Dorsolateral prefrontal cortex (tissue), 122 donors: ENCODE measurements at places on chromosomes 2 and 18.

- DNase-seq, result no peak
Measured at GRCh38 chr2:96218508-96219131, 10.0 kb upstream of the STARD7 start.

- DNase-seq, result no peak
Measured at GRCh38 chr18:2430191-2430590, 141.1 kb downstream of the METTL4 start.

GRCh38 chr2:43228321-43228751, 1.9 kb upstream of the ZFP36L2 start:
- no peak for DNase-seq

DNA sequence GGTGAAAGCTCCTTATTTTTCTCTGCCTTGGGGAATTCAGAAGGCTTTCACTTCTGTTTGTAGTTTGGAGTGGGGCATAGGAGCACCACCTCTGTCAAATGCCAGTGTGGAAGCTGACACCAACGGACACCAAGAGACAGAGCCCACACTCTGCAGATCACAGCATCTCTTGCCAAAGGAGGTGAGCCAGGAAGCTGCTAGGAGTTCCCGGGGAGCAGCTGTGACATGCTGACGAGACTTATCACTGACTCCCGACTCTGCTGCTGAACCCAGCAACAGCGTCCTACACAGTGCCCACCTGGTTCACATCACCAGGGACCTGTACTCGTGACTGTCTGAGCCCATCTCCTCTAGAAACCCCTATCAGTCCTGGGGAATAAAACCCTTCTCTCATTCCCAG, 8.1 kb downstream of the TEX51 start:
- DNase-seq, result no peak

GRCh38 chr2:165660361-165660760, 133.7 kb downstream of the GALNT3 start:
- DNase-seq, result no peak

GRCh38 chr2:62180975-62181374, 14.9 kb upstream of the B3GNT2 start:
- no peak for DNase-seq

- no peak for DNase-seq
Measured at GRCh38 chr2:171557363-171557762, 35.1 kb downstream of the CYBRD1 start.

- no peak for DNase-seq
Measured at GRCh38 chr2:144456680-144457079, 63.2 kb downstream of the ZEB2 start.

GRCh38 chr2:126846241-126846640, 52.4 kb upstream of the TEX51 start:
- no peak for DNase-seq

GRCh38 chr2:101368376-101368775, 18.9 kb downstream of the CREG2 start:
- no peak for DNase-seq

DNA sequence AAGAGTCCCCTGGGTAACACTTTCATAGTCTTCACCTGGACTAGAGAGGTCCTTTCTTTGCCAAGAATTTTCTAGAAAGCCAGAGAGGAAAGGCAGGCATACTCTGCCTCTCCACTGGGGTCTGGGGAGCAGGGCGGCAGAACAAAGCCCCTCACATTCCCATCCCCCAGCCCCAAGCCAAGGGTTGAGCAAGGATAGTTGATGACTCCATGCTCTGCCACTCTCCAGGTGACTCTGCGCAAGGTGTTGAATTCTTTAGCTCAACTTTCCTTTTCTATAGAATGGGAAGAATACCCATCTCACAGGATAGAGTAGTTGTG, 2.9 kb upstream of the GDF7 start:
- no peak for DNase-seq

GRCh38 chr2:166140475-166140874, 12.7 kb upstream of the SCN1A start:
- no peak for DNase-seq

- DNase-seq, result peak; percentile 45
Measured at GRCh38 chr18:50559752-50560680, at the start of gene MAPK4. MAPK4 (plus strand) TSS chr18:50560087; CDS start chr18:50663959, 103,872 bp downstream.

GRCh38 chr2:15756882-15757819, 165.5 kb downstream of the DDX1 start:
- no peak for DNase-seq

DNA sequence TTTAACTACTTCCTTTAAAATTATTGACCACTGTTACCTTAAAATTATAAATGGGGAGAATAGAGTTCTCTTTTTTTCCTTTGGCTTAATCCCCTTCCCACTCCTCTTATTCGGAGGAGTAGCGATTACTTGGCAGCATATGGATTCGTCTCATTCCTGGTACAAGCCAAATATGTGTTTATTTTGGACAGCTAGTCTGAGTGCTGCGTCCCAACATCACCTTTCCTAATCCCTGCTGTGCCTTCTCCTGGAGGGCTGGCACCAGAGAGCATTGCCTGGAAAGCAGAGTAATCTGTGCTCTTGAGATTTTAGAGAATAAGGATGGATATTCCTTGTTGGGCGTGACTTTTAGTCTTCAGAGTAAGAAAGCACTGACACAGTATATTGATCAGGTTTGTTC, 185.6 kb downstream of the AGAP1 start:
- peak; percentile 10 for DNase-seq

DNA sequence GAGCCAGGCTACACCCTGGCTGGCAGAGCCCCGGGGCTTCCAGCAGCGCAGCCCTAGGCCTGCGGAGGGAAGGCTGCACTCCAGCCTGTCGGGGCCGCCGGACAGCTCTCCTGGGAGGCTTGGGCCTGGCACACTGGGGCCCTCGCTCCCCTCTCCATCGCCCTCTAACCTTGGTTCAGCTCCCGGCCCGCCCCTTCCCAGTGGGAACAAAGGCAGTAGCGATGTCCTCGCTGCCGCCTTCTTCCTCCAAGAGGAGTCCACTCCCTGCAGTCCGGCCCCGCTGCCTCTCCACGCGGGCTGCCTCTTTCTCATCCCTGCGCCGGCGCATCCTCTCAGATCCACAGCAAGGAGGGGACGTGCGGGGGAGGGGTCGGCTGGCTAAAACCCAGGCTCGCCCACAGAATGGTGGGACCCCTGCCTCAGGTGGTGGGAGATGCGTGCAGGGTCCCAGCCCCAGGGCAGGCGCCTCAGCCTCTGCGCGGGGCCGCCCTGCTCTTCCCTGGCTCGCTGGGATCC, 138.1 kb downstream of the TWIST2 start:
- no peak for DNase-seq

- DNase-seq, result no peak
Measured at GRCh38 chr2:100894105-100894795, 74.3 kb downstream of the NPAS2 start.

GRCh38 chr2:51484605-51485004, 452.7 kb upstream of the NRXN1 start:
- no peak for DNase-seq

DNA sequence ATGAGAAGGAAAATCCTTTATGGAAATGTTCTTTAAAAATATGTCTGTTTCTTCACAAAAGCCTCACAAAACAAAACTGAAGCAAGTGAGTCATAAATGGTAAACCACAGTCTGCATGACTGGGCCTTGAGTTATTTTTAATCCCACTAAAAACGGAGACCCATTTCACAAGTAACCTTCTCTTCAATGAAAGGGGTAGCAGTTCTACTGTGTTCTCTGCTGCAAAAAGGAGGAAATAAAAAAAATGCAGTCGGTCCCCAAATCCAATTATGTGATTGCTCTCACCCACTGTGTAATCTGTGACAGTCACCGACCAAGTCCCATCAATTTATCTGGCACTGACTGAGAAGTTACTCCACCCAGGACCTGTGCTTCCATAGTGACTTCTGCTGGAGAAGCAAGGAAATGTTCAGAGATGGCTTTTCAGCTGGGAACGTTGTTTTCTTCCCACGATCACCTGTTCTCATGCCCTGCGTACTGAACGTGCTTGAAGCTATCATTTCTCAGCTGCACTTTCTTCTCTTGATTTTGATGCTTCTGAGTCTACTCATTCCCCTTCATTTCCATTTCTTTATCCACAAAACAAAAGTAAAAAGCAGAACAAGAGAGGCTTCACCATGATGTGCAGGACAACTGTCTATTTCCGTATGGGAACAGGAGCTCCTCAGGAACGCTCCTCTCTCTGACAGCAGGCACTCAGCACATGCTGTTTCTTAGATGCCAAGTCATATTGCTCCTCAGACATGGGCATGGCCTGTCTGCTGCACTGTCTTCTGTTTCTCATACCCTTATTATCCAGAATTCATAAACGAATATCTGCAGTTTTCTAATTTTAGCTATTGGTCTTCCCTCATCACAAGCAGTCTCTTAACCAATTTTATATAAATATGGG, 80.0 kb upstream of the TMEM200C start:
- no peak for DNase-seq

DNA sequence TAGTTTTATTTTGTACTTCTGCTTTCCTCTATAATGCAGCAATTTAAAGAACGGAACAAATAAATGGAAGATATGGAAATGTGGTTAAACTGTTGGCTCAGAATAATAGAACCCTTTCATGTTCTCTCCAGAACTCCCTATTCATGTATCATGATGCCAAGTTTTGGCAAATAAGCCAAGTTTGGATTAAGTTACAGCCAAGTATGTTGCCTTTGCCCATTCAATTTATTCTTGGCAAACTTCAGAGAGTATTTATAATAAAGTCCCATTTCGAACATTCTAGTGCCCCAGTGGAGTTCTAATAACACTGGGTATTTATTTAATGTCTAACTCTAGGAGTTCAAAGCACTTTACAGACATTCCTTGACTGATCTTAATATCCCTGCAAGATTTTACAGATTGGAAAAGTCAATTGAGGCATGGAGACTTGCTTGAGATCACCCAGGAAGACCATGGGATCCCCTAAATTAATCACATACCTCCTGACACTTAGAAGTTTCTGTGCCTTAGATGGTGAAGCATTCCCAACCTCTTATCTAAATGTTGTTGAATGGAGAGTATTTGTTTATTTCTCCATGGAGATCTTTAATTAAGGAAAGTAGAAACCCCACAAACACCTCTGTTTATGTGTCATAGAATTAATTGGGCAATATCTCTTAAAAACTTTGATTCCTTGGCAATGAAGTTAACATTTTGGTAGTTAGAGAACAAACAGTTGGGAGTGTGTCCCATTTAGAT, 106.7 kb downstream of the ACKR3 start:
- no peak for DNase-seq

GRCh38 chr2:232350804-232351685, 27.5 kb upstream of the ALPP start:
- no peak for DNase-seq

DNA sequence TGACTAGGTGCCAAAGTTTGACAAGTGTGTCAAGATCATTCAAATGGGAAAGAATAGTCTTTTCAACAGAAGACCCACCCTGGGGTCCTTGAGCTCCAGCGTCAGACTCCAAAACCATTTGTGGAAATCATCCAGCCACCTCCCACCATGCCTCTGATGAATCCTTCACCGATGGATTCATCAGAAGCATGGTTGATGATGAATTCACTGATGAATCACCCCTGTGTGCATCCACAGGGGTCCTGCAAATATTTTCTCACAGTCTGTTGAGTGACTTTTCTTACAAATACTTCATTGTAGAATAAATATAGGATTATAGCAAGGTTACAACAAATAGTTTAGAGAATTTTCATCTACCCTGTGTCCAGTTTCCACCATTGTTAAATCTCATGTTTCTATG, 4.3 kb downstream of the UGT1A9 start:
- no peak for DNase-seq

- DNase-seq, result no peak
Measured at GRCh38 chr2:220065581-220065980, 438.2 kb downstream of the SLC4A3 start.

GRCh38 chr2:61787941-61788563, 65.8 kb downstream of the FAM161A start:
- no peak for DNase-seq

GRCh38 chr2:197310987-197311420, 424 bp upstream of the ANKRD44 start:
- no peak for DNase-seq

GRCh38 chr2:131044075-131044756, 49.0 kb downstream of the FAM168B start:
- DNase-seq, result no peak

GRCh38 chr2:67727131-67727530, 330.0 kb downstream of the ETAA1 start:
- DNase-seq, result no peak

GRCh38 chr2:8679827-8680731, 1.8 kb upstream of the ID2 start:
- no peak for DNase-seq

DNA sequence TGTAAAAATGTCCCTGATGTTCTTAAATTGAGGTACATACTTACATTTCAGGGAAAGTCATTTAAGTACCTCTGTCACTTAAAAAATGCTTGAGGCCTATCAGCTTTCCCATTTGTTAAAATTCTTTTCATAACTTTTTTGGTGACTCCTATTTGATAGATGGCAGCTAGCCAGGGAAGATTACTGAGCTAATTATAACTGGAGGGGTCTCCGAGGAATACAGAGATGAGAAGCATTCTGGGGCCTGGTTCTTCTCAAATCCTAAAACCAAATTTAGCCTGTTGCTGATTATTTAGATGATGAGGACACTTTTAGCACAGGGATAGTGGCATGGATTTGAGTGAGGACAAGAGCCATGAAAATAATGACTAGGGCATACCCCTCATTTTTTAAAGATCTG, 4.8 kb downstream of the UGP2 start:
- no peak for DNase-seq

GRCh38 chr2:86295066-86295465, 42.4 kb downstream of the REEP1 start:
- DNase-seq, result no peak

DNA sequence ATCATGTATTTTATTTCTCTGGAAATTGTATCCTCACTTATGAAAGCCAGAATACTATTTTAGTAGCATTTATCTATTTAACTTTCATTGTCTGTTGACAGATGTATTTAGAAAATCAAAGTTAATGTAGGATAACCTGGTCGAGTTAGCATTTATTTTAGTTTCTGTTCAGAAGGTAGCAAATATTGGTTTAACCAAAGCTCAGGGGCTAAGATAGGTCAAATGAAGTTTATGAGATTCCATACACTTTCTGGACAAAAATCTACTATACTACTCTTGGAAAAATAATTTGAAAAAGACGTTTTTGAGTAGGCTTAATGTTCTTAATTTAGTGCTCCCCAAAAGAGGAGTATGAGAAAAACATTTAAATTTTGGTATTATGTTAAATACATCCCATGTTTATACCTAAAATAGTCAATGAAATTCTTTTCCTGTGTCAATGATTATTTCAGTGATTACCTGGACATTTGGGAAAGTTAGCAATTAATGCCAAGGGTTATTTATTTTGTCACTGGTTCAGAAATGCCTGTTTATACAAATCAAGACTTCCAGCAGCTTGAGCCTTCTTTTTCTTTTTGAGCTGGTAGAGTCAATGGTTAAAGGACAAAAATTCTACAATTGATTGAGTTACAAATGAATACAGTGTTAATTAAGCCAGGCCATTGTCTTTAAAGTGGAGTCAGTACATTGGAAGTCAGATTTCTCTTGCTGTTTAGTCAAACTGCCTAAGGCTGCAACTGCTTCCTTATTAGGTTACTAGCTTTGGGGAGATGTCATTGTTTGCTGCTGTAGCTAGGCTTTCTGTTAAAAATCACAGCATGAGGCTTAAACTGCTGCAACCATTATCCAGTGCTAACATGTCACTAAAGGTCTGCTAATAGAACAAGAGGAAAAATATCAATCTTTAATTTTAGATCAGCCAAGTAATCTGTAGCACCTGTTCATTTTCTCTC, 182.3 kb downstream of the CAMKMT start:
- no peak for DNase-seq

- no peak for DNase-seq
Measured at GRCh38 chr2:28639836-28640235, 111.8 kb upstream of the PPP1CB start.
